ENCODE measurements at places on chromosomes 13 and 19. TPM values are rescaled to one million over a fixed set of nuclear protein-coding genes. Genes with fewer than 3 reads are reported as not detected.
A peak's percentile ranks its signal among the peaks of the same experiment; 100 is the strongest.

DNA sequence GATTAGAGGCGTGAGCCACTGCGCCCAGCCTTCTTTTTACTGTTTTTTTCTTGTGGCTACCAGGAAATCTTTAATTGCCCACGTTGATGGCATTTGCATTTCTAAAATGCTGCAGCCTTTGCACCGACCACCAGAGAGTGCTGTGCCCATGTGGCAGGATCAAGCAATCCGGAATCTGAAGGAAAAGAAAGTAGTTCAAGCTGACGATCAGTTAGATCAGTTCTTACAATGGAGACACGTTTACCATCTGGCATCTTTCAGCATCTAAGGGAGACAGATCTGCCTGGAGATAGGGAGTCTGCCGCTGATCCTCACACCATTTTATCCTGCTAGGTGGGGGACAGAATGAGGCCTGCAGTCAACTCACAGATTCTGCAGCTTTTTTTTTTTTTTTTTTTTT lies 19.9 kb downstream of the TINCR start:
- no peak for DNase-seq

- no peak for DNase-seq
These were observed 4.6 kb downstream of the KLF12 start for GRCh38 chr13:74129500-74130191.

GRCh38 chr13:26011996-26012821 lies 39.6 kb downstream of the SHISA2 start:
- DNase-seq = no peak

The OR7A5 gene
- total RNA-seq = not detected

GRCh38 chr13:98719527-98720250 lies 32.8 kb downstream of the SLC15A1 start:
- DNase-seq = no peak

GRCh38 chr19:15129856-15130585 lies 22.8 kb downstream of the SYDE1 start:
- DNase-seq = no peak

The CARD8 gene
- total RNA-seq = 40.8 TPM

DNA sequence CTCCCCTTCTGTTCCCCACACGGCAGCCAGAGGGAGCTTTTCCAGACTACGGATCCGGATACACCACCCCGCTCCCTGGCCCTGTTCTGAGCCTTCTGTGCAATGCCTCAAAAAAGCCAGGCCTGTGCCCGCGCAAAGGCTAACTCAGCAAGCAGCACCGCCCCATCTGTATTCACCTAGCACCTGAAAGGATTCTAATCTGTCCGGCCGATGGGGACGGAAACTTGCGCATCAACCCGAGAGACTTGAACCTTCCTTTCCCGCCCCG lies 589 bp downstream of the ZBTB45 start:
- no peak for DNase-seq

The CD70 gene
- not detected for total RNA-seq

- DNase-seq = no peak
These were observed 11.6 kb upstream of the ZSCAN1 start for GRCh38 chr19:58022283-58022660.

DNA sequence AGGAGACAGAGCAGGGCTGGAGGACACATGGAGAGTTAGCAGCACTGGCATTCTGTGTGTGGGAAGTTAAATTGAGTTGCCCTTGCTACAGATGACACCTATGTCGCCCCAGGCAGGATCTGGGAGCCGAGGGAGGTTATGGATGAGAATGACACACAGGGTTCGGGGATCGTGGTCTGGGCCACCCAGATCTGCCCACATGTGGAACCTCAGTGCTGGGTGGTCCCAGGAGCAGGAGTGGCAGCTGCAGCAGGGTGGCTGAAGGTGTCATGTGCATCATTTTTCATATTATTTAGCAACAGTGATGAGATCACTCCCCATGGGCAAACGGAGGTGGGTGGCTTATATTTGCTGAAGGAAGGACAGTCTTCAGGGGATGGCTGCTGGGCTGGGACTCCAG lies 3.2 kb downstream of the IL17D start:
- DNase-seq = no peak

DNA sequence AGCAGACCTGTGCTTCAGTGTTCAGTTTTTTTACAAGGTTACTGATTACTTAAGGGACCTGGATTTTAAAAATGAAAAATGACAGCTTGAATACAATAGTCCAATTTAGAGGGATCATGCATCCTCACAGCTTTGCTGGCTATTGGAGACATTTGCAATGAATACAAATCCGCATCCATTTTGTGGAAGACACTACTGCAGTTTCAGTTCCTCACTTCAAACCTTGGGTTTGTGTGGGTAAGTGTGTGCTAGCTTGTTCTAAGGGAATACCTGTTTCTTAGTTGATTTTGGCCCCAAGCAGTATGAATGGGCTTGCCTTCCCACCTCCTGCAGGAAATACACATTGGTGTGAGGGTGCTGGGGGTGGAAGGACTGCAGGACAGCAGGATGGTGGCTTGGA lies 222.4 kb downstream of the OLFM4 start:
- DNase-seq = no peak

GRCh38 chr13:43136920-43137575 lies 113.7 kb downstream of the DNAJC15 start:
- no peak for DNase-seq

- peak; percentile 40 for DNase-seq
These were observed 758 bp upstream of the ZNF888 start for GRCh38 chr19:52923778-52924593.

GRCh38 chr13:112238436-112238995 lies 137.6 kb upstream of the SPACA7 start:
- DNase-seq = no peak

DNA sequence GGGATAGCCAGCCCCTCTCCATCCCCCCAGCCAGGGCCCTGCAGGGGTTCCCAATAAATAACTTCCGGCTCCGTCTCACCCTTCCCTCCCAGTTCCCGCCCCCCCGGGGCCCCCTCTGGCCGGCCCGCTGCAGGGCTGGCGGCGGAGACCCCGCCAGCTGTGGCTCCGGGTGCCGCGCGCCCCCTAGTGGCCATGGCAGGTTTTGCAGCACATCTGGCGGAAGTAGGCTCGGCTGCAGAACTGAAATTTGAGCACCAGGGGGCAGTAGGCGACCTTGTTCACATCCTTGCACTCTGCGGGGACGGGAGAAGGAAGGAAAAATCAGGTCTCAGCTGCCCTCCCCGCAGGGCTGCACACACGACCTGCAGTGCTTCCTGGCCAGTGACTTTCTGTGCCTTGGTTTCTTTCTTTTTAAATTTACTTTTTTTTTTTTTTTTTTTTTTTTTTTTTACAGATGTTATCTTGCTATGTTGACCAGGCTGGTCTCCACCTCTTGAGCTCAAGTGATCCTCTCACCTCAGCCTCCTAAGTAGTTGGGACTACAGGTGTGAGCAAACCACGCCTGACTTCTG lies 3.6 kb upstream of the MYO1F start:
- DNase-seq = peak; percentile 58

The LNX2 gene
- 7.1 TPM for total RNA-seq

The CYP2A6 gene
- total RNA-seq = not detected

- DNase-seq = no peak
These were observed 1.2 kb downstream of the DLL3 start for GRCh38 chr19:39499932-39500331.

- no peak for DNase-seq
These were observed 29.8 kb downstream of the ARHGAP35 start for GRCh38 chr19:46890423-46891170.

- no peak for DNase-seq
These were observed 31.8 kb downstream of the PEX11G start for GRCh38 chr19:7456964-7457541.

GRCh38 chr13:74708629-74709028 lies 574.4 kb upstream of the KLF12 start:
- no peak for DNase-seq

- no peak for DNase-seq
These were observed 14.0 kb downstream of the PROZ start for GRCh38 chr13:113172419-113172926.

DNA sequence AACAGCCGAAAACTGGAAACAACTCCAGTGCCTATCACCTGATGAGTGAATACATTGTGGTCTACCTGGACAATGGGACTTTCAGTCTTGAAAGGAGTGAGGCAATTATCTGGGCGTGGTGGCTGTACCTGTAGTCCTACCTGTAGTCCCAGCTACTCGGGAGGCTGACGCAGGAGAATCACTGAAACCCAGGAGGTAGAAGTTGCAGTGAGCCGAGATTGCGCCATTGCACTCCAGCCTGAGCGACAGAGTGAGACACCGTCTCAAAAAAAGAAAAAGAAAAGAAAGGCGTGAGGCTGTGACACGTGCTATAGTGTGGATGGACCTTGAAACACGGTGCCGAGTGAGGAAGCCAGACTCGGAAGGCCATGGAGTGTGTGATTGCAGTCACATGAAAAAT lies 4.1 kb upstream of the NTN5 start:
- DNase-seq = no peak

DNA sequence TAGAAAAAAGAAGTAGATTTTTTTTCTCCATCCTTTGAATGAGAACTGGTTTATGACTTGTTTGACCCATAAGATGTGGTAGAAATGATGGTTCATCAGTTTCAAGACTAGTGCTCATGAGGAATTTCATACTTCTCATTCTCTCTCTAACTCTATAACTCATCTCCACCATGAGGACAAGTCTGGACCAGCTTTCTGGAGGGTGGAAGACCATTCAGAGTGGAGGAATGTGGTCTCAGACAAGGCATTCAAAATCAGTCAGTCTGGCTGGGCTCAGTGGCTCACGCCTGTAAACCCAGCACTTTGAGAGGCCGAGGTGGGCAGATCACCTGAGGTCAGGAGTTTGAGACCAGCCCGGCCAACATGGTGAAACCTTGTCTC lies 3.5 kb upstream of the EID2 start:
- no peak for DNase-seq

The DENND1C gene
- total RNA-seq = 2.7 TPM

DNA sequence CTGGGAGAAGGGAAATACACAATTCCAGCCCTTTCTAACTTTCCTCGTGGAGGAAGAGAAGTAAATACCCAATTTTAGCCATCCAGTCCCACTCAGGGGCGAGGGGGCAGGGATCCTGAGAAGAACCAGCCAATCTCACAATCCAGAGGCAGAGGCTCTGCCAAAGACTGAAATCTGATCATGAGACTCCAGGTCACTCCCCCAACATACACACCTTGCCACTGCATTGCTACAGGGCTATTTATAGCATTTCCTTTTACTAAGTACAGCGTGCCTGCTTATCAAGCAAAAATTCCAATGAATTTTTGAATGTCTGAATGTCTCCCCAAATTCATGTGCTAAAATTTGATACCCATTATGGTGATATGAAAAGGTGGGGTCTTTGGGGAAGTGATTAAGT lies 1687.5 kb downstream of the EFNB2 start:
- DNase-seq = no peak

DNA sequence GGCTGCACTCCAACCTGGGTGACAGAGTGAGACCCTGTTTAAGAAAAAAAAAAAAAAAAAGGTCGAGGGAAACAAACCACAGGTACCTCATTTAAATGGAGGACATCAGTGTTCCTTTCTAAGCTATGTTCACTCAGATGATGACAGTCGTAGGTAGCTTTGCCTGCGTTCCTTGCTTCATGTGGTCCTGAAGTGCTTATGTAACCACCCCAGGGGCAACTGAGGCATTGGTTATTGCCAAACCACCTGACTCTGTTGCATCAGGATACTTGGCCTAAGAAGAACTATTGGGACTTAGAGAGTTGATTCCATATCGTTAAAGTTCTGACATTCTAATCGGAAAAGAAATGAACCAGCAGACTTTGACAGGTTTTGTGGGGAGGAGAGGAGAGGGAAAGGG lies 51.7 kb downstream of the SPATA13 start:
- DNase-seq = no peak

- DNase-seq = no peak
These were observed 4.2 kb downstream of the TMEM255B start for GRCh38 chr13:113763254-113763653.

- no peak for DNase-seq
These were observed at the start of gene PLEKHA4 for GRCh38 chr19:48868114-48868886. PLEKHA4 (minus strand) TSS chr19:48868617; CDS start chr19:48867620, 997 bp downstream.

DNA sequence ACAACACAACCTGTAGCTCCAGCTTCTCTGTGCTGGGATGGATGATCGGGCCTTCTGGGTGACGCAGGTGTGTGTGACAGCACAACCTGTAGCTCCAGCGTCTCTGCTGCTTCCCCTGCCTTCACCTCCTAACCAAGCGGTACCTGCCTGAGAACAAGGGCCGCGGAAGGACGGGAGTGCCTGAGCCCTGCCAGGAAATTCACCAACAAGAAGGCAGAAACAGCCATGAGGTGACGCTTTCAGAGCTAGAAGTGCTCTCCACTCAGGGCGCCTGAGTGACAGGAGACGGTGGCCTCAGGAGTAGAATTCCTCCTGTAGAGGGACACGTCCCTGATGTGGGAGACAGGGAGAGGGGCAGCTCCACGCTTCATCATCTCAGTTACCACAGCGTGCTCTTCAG lies 17.4 kb downstream of the ZNF331 start:
- no peak for DNase-seq

The ARHGAP35 gene
- total RNA-seq = 42.9 TPM

GRCh38 chr13:104571161-104571892 lies 1505.1 kb upstream of the SLC10A2 start:
- peak; percentile 57 for DNase-seq

The MBD3L2 gene
- not detected for total RNA-seq

- DNase-seq = no peak
These were observed 12.8 kb upstream of the DHRS12 start for GRCh38 chr13:51816604-51817249.

GRCh38 chr13:90591927-90592268 lies 755.6 kb upstream of the MIR17HG start:
- no peak for DNase-seq

The ABCA7 gene
- 7.0 TPM for total RNA-seq

The PIK3R2 gene
- total RNA-seq = 14.3 TPM

DNA sequence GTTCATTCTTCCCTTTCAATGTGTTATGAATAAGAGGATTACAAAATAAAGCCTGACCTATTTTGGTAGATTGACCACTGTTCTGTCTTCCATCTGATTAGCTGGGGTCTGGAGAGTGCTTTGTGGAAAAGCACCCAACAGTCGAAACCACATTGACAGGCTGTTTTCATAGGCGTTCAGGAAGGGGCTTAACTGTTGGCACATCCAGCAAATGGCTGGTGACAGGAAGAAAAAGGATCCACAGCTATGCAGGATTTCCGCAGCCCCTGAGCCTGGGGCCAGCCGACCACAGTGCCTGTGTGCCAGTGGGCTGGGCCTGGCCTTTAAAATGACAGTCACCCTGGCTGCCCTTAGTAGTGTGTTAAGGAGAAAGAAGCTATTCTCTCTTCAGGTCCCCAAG lies 113.3 kb downstream of the SIPA1L3 start:
- DNase-seq = no peak

DNA sequence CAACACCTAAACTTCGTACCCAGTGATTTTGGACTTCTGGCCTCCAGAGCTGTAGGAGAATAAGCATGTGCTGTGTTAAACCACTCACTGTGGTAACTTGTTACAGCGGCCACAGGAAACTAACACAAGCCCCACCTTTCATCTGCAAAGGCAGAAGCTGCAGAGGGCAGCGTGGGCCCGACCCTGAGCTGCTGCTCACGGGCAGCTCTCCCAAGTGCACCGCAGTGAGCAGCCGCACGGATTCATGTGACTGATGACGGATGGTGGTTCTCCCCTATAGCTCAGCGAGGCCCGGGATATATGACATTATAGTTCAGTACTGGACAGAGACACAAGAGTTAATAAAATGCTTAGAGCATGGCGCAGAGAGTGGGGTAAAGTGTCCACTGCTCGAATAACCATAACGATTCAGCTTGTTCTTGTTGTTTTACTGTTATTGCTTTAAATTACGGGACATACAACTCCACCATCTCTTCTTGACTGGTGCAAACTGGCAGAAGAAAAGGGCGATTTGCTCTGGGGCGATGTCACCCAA lies 21.9 kb downstream of the VRK3 start:
- no peak for DNase-seq

Measured in thoracic aorta (tissue), 2 donors.